ENCODE measurements at places on chromosomes 6 and 20. TPM values are rescaled to one million over a fixed set of nuclear protein-coding genes. Genes with fewer than 3 reads are reported as not detected.

Gene MRPL14
- 70.0 TPM for total RNA-seq

Gene NKX2-2
- not detected for total RNA-seq

Gene TSHZ2
- 0.49 TPM for total RNA-seq

Gene KIZ
- total RNA-seq = 63.6 TPM

Gene NTSR1
- 1.4 TPM for total RNA-seq

Gene LY6G6D
- not detected for total RNA-seq

Gene KCNK15
- total RNA-seq = 0.19 TPM

Gene OR12D3
- not detected for total RNA-seq

Gene GSS
- 63.3 TPM for total RNA-seq

Gene CCM2L
- 13.3 TPM for total RNA-seq

Gene OPN5
- total RNA-seq = not detected

Gene POLR1C
- 18.1 TPM for total RNA-seq

Gene EBF4
- 0.66 TPM for total RNA-seq

Gene BPIFB3
- total RNA-seq = not detected

Gene RAET1L
- total RNA-seq = not detected

Gene MOCS1
- 28.1 TPM for total RNA-seq

Gene C2
- total RNA-seq = 1.7 TPM

Gene SLC12A5
- 0.35 TPM for total RNA-seq

Gene BPI
- not detected for total RNA-seq

Gene C6orf52
- not detected for total RNA-seq

Gene GTSF1L
- not detected for total RNA-seq

Gene PDE7B
- total RNA-seq = 0.07 TPM

Gene MUC21
- total RNA-seq = not detected

Gene MATN4
- total RNA-seq = 5.1 TPM

Gene SIRPD
- total RNA-seq = not detected

Gene SLC22A1
- total RNA-seq = not detected

Gene SCUBE3
- 0.70 TPM for total RNA-seq

Gene JPH2
- 0.78 TPM for total RNA-seq

Gene RSPH3
- total RNA-seq = 2.4 TPM

Gene NKX2-4
- 0.35 TPM for total RNA-seq

Gene KIF25
- total RNA-seq = 1.5 TPM

Gene MYCT1
- 1.6 TPM for total RNA-seq

Gene PRDM13
- total RNA-seq = 0.10 TPM

Gene GNAS-AS1
- 15.0 TPM for total RNA-seq

Gene GRM1
- 0.63 TPM for total RNA-seq

Gene KCNK5
- 57.4 TPM for total RNA-seq

Gene CD40
- 9.9 TPM for total RNA-seq

Gene ZNF391
- 22.5 TPM for total RNA-seq

Gene HBS1L
- total RNA-seq = 94.1 TPM

Gene PLA2G7
- total RNA-seq = 2.8 TPM

Gene CAP2
- 6.7 TPM for total RNA-seq

Gene ADGRF5
- total RNA-seq = not detected

Gene NRN1
- total RNA-seq = not detected

Gene ABCF1
- 92.6 TPM for total RNA-seq

Gene BTNL2
- not detected for total RNA-seq

Gene LTB
- total RNA-seq = not detected

Gene PAQR8
- total RNA-seq = 10.8 TPM

Gene MAP7
- 47.8 TPM for total RNA-seq

Gene VARS2
- total RNA-seq = 34.0 TPM

Gene WDR46
- total RNA-seq = 104 TPM

Gene SSTR4
- not detected for total RNA-seq

Gene CYP39A1
- total RNA-seq = 1.8 TPM

Gene COL20A1
- 0.43 TPM for total RNA-seq

Gene MCCD1
- not detected for total RNA-seq

Measured in GM23338 (cell line).